ENCODE measurements at places on chromosomes 1 and 21. TPM values are rescaled to one million over a fixed set of nuclear protein-coding genes. Genes with fewer than 3 reads are reported as not detected.

FCRL6 gene
- polyA plus RNA-seq = 0.46 TPM

TSSK3 gene
- polyA plus RNA-seq = 5.4 TPM

FMO5 gene
- polyA plus RNA-seq = 5.2 TPM

HEYL gene
- 32.7 TPM for polyA plus RNA-seq

CLEC20A gene
- 0.31 TPM for polyA plus RNA-seq

LCE1C gene
- not detected for polyA plus RNA-seq

IGSF3 gene
- 50.1 TPM for polyA plus RNA-seq

CAMTA1 gene
- 52.5 TPM for polyA plus RNA-seq

ETS2 gene
- 167 TPM for polyA plus RNA-seq

SLC1A7 gene
- polyA plus RNA-seq = 0.31 TPM

CHI3L2 gene
- polyA plus RNA-seq = 0.51 TPM

SYT14 gene
- polyA plus RNA-seq = 0.13 TPM

ERICH3 gene
- polyA plus RNA-seq = 0.55 TPM

S100A8 gene
- polyA plus RNA-seq = 30.7 TPM

LCE4A gene
- not detected for polyA plus RNA-seq

TDRD10 gene
- polyA plus RNA-seq = 2.8 TPM

FAM163A gene
- 0.22 TPM for polyA plus RNA-seq

ATP1A2 gene
- polyA plus RNA-seq = 15.2 TPM

TMEM82 gene
- polyA plus RNA-seq = not detected

NSUN4 gene
- polyA plus RNA-seq = 22.0 TPM

PFKFB2 gene
- 18.4 TPM for polyA plus RNA-seq

RHBDL2 gene
- 1.5 TPM for polyA plus RNA-seq

CR1L gene
- polyA plus RNA-seq = 0.87 TPM

IFNAR2 gene
- 15.0 TPM for polyA plus RNA-seq

CELF3 gene
- 0.64 TPM for polyA plus RNA-seq

Data from right lung (tissue), 10 donors.